ENCODE measurements at places on chromosomes 5 and 9.

DNA sequence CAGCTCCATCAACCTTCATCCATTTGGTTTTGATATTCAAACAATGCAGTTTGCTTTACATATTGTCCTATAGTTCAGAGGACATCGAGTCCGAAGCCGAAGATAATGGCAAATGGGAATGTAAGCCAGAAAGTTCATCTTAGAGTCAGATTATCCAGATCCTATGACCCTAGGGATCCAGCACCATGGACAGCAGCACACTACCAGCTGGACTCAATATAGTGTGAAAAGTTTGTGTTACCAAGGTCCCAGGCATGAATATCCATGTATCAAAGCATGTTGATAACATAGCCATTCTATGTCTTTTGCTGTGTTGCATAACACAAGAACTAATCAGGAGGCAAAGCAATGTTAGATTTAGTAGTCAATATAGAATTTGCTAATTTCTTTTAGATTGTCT is 46.3 kb downstream of the FSTL4 start:
- DNase-seq = no peak

- DNase-seq = no peak
Measured at GRCh38 chr5:129903466-129904101, 681 bp upstream of the CHSY3 start.

- DNase-seq = no peak
Measured at GRCh38 chr5:113070901-113071300, 94.3 kb downstream of the DCP2 start.

DNA sequence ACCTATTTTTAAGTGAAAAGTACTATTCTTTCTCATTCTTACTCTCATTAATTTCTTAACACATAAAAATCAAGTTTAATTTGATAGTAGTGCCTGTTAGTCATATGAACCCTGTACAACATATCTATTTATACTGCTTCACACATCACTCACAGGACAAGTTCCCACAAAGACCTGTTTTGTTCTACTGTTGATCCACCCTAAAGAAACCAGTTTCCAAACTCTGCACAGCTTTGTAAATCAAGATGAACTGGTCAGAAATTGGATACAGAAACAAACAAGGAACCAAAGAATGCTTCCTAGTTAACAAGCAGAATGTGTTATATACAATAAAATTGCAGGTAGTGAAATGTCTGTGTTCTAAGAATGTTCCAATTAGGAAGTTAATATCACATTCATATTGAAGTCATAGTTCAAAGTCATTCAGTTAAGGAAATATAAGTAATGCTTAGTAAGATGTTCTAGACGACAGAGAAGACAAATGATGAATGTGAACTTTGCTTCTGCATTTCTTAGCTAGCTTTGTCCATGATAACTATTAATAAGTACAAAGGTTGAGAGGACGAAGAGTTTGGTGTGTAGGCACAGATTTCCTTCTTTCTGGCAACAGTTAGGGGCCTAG is 33.4 kb downstream of the C9orf85 start:
- no peak for DNase-seq

DNA sequence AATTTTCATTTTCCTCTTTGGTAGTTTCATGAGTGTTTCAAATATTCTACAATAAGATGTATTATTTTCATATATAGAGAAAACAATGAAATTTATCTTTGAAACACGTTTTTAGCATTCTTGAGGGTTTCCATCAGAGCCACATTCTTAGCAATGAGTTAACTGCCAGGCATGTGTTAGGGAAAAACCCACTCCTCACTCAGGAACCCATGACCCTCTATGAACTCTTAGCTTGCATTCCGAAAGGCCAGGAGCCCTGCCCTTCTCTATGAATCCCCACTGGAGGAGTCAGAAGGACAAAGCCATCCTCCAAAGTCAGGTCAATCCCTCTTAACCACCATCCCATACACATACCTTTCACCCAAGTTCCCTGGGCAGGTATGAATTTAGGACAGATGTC is 57.5 kb downstream of the ADAMTS12 start:
- no peak for DNase-seq

- no peak for DNase-seq
Measured at GRCh38 chr5:68482199-68482598, 266.6 kb downstream of the PIK3R1 start.

DNA sequence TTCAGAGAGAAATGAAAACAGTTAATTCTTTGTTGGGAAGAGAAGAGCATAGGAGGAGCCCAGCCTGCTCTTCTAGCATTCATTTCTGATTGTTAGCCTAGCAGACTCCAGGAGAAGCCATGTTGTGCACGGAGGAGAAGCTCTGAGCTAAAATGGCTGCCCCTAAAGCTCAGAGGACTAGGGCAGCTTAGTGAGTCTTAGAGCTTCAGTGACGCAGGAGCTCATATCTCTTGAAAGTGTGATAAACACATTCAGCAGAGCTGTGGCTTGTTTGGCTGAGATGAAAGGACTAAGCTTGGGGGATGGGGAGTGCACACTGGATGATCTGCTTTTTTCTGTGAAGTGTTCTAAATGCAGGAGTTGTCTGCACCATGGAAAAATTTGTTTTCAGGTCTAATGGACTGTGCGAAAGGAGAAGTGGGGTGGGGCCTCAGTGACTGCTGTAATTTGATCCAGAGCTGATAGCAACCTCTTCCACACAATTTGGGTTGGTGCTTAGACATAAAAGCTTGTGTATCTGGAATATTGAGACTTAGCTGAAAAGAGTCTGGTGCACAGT is 58.5 kb downstream of the ZNF462 start:
- DNase-seq = no peak

DNA sequence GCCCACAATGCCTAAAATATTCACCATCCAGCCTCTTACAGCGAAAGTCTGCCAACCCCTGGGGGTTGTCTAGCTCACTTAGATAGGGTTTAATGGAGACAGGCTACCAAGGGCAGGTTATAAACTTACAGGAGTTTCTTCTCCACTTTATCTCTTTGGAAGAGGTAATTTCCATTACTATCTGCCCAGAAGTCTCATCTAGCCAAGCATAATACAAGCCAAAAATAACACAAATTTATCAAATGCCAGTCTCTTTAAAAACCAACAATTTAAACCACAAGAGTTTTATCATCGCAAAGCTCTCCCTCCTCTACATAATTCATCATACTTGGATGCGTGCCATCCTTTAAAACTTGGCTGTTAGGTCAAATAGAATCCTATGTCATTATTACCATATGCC is 6.2 kb downstream of the RBM22 start:
- no peak for DNase-seq

DNA sequence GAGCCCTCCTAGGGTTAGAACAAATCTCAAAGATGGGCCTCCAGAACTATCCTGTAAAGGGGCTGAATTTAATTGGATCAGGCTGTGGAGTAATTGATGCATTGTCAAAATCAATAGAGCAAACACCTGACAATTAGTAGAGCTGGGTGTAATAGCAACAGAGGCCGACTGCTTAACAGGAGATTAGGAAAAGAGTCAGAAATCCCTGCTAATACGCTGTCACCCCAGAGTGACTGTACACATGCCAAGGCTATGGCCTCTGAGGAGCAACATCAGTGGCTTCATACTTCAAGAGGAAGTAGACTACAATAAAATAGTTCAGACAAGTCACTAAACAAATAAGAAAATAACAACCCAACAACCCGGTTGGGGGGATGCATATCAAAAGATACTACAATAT is 18.7 kb upstream of the GRPEL2 start:
- no peak for DNase-seq

GRCh38 chr5:111129938-111130337 is 37.8 kb downstream of the WDR36 start:
- no peak for DNase-seq

DNA sequence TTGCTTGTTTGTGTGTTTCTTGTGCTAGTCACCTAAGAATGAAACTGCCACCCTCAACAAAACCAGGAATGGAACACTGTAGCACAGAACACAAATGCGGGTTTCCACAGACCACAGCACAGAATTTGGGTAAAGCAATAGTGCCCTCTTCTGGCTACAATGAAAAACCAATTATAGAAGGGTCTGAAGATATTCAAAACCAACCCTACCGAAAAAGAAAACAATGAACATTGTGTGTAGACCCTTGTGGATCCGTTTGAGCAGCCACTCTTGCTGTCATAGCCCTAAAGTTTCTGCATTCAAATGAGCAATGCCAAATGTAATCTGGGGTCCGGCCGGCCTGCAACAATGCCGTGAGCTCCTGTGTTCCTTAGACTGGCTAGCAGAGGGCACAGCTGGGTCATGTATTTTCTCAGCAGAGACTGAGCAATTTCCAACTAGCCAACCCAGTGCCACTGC is 8.3 kb upstream of the ENC1 start:
- DNase-seq = no peak

GRCh38 chr5:38387161-38387560 is 128.8 kb downstream of the EGFLAM start:
- DNase-seq = no peak

GRCh38 chr5:151281001-151281639 is 22.4 kb downstream of the SLC36A3 start:
- DNase-seq = no peak

GRCh38 chr5:53557386-53557785 is 3.1 kb upstream of the NDUFS4 start:
- no peak for DNase-seq

- DNase-seq = no peak
Measured at GRCh38 chr5:127094161-127094814, 21.0 kb upstream of the C5orf63 start.

- DNase-seq = no peak
Measured at GRCh38 chr5:116237917-116238500, 153.2 kb downstream of the COMMD10 start.

GRCh38 chr9:116572095-116572748 is 114.9 kb upstream of the TRIM32 start:
- DNase-seq = peak; percentile 8

- DNase-seq = no peak
Measured at GRCh38 chr5:128350705-128351104, 187.3 kb downstream of the FBN2 start.

- no peak for DNase-seq
Measured at GRCh38 chr9:135857371-135857786, 50.0 kb downstream of the CAMSAP1 start.

DNA sequence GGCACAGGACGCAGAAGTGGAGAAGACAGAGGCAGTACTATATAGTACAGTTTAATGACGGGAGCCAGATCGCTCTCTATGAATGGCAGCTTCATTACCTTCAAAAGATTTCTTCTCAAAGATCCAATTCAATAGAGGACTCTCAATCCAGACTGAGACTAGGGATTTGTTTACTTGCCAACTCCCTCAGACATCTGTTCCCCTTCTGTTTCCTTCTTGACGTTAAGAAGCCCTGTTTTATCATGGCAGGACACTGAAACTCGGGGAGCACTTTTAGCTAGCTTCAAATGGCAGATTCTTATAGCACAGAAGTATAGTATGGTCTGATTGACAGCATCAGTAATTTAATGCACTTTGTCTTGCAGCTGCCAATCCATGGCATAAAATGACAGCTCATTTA is 747.3 kb upstream of the C9orf72 start:
- no peak for DNase-seq
